Fibroblast of lung (primary cell): ENCODE measurements at places on chromosomes 4 and X.

DNA sequence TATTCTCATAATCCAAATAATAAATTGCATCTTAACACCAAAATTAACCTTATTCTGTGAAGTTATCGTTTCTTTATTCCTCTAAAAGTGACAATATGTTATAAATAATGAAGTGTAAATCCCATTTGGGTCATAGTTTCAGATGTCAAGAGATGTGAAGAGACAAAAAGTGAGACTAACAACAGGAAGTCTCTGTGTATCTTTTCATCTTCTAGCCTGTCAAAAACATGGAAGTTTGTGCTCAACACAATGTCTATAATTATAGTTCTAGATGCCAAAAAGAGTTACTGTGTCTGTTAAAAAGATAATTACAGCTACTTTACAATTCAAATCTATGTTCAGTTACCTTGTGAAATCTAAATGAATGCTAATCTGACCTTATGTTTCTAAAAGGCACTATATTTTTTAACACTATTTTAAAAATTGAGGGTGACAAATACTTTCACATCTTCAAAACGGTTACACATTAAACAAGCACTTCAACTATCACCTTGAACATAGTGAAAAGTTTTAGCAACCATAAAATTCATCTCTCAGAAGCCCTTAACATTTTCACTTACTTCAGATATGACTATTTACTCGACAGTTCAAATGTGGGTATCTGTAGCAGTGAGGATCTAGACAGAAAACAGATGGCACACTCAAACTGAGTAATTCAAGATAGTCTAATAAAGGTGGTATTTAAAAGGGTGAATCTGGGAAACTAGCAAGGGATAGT lies 509.8 kb downstream of the ARAP2 start:
- no peak overlapping the region for H3K4me3 ChIP-seq
- no peak overlapping the region for H3K27ac ChIP-seq
- no peaks in the 10 kb centered on the region for H3K27me3 ChIP-seq
- H3K4me1 ChIP-seq, result no peaks in the 10 kb centered on the region
- no peaks in the 10 kb centered on the region for H3K36me3 ChIP-seq

- H3K4me3 ChIP-seq, result no peak overlapping the region
- peaks cover 5% of the 10 kb centered on the region for H3K4me1 ChIP-seq
Observed at GRCh38 chr4:128661479-128661878, 148.0 kb upstream of the JADE1 start.

DNA sequence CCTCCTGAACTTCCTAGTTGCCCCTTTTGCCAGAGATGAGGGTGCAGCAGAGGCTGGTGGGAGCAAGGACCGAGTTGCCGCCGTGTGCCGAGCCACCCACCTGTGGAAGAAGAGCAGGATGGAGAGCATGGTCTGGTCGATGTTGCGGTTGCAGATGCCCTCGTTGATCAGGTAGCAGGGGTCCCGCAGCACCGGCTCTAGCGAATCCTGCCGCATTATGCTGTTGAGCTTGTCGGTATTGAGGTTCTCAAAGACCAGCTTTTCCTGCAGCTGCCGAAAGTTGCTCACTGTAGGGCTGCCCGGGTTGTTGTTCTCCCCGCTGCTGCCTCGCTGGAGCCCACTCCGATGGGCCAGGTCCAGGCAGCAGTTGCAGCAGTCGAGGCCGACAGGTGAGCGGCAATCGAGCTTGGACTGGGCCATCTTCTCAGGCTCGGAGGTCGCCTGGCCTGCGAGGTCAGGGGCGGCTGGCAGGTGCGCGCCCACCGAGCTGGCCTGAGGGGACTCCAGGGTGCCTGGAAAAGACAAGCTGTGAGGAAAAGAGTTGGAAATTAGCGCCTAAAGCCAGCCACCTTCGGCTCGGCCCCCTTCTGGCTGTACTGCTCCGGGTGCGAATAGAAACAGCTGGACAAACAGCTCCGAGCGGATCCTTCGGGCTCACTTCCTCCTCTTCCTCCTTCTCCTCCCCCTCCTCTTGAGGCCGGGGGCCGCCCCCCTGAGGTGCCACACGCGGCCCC lies 420 bp downstream of the TSC22D3 start:
- peak overlapping the region; percentile 59 for H3K4me3 ChIP-seq
- no peak overlapping the region for H3K27ac ChIP-seq
- peaks cover 13% of the 10 kb centered on the region for H3K27me3 ChIP-seq
- peaks cover 3% of the 10 kb centered on the region for H3K4me1 ChIP-seq
- H3K36me3 ChIP-seq, result no peaks in the 10 kb centered on the region
- DNase-seq, result no peak

- H3K4me3 ChIP-seq, result no peak overlapping the region
- H3K4me1 ChIP-seq, result no peaks in the 10 kb centered on the region
- no peaks in the 10 kb centered on the region for H3K36me3 ChIP-seq
- H3K27me3 ChIP-seq, result no peaks in the 10 kb centered on the region
Observed at GRCh38 chr4:10183462-10183861, 66.9 kb upstream of the WDR1 start.

DNA sequence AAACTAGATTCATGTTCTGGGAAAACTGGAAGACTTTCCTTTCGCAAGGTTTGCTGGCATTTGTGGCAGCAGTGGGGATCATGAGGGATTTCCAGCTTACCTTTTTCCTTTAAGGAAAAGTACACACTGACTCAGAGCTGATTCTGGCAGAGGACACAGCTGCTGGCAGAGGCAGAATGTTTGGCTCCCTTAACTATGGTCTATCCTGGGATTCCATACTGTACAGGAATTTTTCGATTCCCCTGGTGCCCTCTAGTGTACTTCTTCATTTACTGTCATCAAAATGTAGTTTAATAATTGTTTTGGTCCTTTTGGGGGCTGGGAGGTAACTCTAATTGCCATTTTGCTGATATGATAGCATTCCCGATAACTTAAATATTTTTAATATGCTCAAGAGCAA lies 152.7 kb downstream of the GABRG1 start:
- H3K27ac ChIP-seq, result no peak overlapping the region
- H3K4me3 ChIP-seq, result no peak overlapping the region
- no peaks in the 10 kb centered on the region for H3K36me3 ChIP-seq
- no peak for DNase-seq
- no peaks in the 10 kb centered on the region for H3K4me1 ChIP-seq
- H3K27me3 ChIP-seq, result no peaks in the 10 kb centered on the region

DNA sequence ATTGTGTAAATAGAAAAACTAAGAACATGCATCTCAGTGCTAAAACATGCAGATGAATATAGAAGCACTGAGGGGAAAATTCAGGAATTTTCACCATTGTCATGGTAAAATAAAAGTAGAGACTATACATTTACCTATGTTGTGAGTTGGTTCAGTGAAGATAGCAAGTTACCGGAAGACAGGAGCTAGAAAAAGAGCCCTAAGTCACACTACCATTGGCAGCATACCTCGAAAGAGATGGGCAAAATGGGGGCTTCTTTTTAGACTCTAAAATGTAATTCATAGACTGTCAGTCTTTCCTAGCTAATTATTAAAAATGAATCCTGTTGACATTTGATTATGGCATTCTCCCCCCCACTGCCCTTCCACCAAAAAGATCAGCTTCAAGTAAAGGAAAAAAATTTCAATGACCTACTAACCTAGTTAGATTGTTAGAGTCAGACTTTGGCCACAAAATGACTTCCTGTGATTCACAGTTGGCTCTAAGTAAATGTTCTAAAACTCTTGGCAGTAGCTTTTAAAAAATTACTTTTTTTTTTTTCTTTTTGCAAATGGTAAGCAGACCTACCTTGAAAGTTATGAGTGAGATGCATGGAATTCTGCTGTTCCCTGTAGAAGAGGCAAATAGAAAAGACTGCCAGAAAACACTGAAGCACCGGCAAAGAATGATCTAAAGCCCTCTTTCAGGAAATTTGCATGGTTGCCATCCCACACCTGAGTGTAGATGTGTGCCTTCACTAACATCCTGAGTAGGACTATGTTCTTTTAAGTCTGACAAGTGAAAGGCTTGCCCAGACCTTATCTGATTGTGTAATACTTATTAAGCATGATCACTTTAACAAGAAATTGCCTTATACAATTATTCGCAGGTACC lies 26.4 kb upstream of the ARSJ start:
- no peaks in the 10 kb centered on the region for H3K36me3 ChIP-seq
- peak; percentile 63 for DNase-seq
- H3K27me3 ChIP-seq, result no peaks in the 10 kb centered on the region
- no peak overlapping the region for H3K4me3 ChIP-seq
- peaks cover 2% of the 10 kb centered on the region for H3K4me1 ChIP-seq
- no peak overlapping the region for H3K27ac ChIP-seq

DNA sequence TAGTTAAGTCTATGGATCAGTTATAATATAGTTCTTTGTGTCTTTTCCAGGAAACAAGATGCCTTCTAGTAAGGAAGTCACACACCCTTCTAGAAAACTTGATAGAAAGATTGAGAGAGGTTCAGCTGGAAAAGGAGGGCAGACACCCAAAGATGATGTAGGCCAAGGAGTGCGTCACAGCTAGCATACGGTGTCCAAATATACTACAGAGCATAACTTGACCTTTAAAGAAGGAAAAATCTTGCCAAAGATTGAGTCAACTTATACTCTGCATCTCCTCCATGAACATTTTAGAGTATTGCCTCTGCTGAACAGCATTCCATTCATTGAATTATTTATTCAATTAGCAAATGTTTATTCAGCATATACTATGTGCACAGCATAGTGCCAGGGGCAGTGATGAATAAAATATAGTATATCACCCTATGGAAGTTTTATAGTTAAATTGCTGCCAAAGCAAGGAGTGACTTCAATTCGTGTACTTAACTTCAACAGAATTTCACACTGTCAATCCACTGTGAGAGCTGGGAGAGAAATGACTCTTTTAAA lies 51.9 kb upstream of the SLC6A14 start:
- no peaks in the 10 kb centered on the region for H3K27me3 ChIP-seq
- no peaks in the 10 kb centered on the region for H3K4me1 ChIP-seq
- H3K4me3 ChIP-seq, result no peak overlapping the region
- no peaks in the 10 kb centered on the region for H3K36me3 ChIP-seq
- H3K27ac ChIP-seq, result no peak overlapping the region
